ENCODE measurements at places on chromosomes 16 and 17.

GRCh38 chr16:23836078-23836403 lies 258 bp downstream of the PRKCB start:
- DNase-seq = no peak

- DNase-seq = no peak
These were observed 31.8 kb downstream of the BBS2 start for GRCh38 chr16:56488035-56488434.

GRCh38 chr17:64492481-64493109 lies 4.3 kb downstream of the POLG2 start:
- DNase-seq = no peak

- no peak for DNase-seq
These were observed 1.7 kb upstream of the MNT start for GRCh38 chr17:2402544-2402943.

DNA sequence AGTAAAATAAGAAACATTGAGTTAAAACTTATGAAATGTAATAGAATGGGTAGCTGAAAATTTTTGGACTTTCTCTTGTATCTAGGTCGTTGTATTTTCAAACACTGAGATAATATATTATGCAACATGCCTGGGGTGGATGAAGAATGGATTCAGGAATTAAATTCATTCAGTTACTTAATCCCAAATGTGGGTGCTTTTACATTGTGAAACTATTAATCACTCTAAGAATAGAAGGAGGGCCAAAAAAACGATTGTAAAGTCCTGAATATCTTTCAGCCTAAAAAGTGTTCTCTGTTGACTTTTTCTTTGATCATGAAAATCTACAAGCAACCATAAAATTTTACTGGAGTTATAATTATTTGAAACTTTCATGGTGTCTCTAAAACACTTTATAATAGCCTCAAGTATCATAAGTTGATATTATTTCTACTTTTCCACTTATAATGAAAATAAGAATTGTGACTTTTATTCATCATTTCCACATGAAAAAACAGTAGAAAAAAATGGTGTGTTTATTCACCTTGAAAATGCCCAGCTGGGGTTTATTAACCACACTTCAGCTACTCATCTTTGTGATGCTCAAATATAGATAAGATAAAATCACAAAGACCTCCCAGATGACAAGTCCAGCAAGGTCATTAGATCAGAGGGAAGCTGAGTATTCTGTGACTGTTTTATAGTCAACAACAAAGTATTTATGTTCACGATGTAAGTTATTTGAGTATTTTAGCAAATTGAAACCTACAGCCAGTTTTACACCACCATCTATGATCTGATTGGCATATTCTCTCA lies 619.9 kb upstream of the SOX9 start:
- no peak for DNase-seq

DNA sequence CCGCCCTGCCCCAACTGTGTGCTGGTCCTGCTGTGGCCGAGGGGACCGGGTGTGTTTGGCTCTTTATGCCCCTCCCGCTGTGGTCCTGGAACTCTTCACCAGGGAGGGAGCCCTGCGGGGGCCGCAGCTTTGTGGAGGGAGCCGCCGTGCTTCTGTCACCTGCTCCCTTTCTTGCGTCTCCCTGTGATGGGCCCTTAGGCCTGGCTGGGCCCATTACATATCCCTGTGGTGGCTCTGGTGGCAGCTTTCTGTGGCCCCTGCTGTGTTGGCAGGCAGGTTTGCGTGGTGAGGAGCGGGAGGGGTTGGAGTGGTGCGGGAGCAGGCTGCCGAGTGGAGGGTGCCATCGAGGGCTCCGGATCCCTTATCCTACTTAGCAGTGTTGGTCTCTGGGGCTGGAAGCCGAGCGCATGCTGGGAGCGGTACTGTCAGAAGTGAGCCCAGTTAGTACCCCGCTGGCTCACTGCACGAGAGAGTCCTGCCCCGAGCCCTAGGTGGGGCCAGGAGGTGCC lies 60.4 kb downstream of the PDPK1 start:
- no peak for DNase-seq

- DNase-seq = peak; percentile 58
These were observed 11.2 kb downstream of the MRPL27 start for GRCh38 chr17:50361561-50362480.

- DNase-seq = no peak
These were observed 792 bp downstream of the SECTM1 start for GRCh38 chr17:82332669-82333278.

- DNase-seq = no peak
These were observed 41.0 kb downstream of the STAT5A start for GRCh38 chr17:42329025-42329976.

- no peak for DNase-seq
These were observed 31.6 kb downstream of the PHKB start for GRCh38 chr16:47492428-47493377.
